Stimulated activated CD4-positive, alpha-beta T cell treated with anti-CD3 and anti-CD28 coated beads, Interleukin-4, amount 100 ng/mL, for 1 hour (primary cell): ENCODE measurements at places on chromosomes 13 and 19.
A peak's percentile ranks its signal among the peaks of the same experiment; 100 is the strongest.

- no peak for DNase-seq
Observed at GRCh38 chr19:8393871-8394250, 3.7 kb downstream of the RAB11B start.

DNA sequence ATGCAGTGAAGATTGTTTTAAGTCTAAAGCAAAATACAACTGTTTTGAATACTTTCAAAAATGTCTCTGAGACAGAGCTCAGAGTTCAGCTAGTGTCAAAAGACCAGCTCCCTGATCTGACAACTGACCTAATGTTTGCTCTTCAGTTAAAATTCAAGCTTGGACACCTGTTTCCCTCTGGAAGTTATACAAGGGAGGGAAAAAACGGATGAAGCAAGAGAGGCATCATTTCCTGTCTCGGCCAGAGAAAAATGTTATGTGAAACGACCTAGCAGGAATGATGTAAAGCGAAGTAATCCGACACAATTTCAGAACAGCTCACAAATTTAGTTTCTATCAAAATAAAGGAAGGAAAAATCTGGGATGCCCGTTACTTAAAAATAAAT, 59.4 kb downstream of the ZAR1L start:
- no peak for DNase-seq

GRCh38 chr19:49417088-49417487, 6.2 kb downstream of the PTH2 start:
- no peak for DNase-seq

DNA sequence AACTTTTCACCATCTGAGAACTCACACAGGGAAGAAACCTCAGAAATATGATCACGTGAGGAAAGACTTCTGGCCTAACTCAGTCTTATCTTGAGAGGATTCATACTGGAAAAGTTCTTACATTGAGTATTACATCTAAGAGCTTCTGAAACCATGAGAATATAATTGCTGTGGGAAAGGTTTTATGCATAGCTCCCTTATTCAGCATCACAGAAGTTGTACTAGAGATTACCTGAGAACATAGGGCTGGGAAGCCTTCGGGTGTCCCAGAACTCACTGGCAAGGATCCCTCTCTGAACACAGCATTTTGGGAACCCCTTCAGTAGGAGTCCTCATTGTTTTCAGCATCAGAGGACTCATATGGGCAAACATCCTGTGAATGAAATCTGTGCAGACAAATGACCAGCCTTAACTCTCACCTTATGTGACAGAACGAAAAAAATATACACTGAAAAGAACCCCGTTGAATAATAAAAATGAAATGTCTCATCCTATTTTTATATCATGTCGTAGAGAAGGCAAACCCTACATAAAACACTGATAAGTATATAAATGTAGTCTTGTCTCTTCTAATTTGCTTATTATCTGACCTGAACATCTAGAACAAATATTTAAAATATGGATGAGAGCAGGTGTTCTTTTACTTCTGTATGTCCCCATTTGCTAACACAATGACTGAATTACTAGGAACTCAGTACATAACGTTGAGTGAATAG, 14.2 kb downstream of the ZNF274 start:
- DNase-seq: no peak

DNA sequence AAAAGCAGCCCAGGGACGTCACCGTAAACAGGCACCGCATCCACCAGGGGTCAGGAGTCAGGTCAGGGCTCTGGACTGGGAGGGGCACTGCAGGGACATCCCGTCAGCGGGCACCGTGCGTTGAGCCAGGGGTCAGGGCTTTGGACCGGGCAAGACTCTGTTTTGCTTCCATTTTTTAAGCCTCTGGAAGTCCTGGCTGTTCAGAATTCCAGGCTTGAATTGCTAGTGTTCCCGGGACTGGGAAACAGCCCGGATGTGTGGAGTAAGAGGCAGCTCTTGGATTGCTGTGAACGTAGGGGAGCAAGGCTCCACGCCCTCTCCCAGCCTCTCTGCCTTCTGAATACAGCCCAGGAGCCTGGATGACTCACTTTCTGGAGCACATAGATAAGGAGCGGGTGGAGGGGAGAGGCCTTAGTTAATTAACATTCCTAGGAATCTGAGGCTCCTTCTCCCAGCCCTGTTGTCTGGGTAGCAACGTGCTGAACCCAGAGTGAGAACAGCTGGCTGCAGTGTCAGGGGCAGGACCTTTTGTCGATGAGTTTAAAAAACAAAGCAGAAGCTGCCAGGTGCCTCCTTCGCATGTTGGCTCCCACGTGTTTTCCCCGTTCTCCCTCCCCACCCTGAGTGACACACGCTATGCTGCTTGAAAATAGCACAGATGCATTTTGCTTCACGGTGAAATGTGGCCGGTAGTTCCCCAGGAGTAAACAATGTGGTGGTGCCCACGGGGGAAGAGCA, 21.9 kb downstream of the ATP11A start:
- DNase-seq: no peak

DNA sequence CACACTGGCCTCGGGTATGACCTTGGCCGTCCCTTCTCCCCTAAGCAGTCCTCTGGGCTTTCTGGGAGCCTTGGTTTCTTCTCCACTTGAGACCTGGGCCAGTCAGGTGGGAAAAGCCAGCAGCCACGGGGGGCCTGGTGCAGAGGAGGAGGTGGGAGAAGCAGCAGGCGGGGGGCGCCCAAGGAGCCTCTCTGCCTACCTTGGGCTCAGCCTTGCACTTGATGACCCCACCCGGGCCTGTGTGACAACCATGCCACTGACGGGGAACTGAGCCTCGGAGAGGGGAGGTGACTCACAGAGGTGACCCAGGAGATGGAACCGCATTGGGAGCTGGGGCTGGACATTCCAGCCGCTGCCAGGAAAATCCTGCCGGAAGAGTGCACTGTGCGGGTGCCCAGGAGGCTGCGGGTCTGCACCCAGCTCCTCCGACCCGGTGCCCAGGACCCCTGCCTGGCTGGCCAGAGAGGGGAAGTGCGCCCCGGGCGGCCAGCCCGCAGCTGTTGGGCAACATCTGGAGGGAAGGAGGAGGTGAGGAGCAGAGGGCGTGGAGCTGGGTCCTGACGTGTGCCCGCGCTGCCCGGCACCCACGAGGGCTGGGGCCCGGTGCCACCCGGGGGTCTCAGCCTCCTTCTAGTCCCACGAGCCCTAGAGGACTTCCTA, 23.4 kb upstream of the SLC7A10 start:
- DNase-seq: no peak

GRCh38 chr19:14006766-14007562, 844 bp upstream of the RFX1 start:
- DNase-seq: no peak

DNA sequence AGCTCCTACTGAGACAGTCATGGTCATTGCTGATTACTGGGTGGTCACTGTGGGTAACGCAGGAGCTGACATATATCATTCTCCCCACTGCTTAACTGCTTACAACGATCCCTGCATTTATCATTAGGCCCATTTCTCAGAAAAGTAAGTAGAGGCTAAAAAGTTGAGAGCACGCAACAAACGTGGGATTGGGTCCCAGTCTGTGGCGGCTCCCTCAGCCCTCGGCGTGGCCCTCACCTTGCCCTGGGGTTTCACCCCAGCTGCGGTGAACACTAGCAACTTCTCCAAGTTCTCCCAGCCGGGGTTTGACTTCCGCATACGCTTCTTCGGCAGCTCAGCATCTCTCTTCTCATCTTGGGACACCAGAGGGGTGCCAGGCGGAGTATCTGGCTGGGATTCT, 2.5 kb downstream of the PNKP start:
- DNase-seq: no peak

DNA sequence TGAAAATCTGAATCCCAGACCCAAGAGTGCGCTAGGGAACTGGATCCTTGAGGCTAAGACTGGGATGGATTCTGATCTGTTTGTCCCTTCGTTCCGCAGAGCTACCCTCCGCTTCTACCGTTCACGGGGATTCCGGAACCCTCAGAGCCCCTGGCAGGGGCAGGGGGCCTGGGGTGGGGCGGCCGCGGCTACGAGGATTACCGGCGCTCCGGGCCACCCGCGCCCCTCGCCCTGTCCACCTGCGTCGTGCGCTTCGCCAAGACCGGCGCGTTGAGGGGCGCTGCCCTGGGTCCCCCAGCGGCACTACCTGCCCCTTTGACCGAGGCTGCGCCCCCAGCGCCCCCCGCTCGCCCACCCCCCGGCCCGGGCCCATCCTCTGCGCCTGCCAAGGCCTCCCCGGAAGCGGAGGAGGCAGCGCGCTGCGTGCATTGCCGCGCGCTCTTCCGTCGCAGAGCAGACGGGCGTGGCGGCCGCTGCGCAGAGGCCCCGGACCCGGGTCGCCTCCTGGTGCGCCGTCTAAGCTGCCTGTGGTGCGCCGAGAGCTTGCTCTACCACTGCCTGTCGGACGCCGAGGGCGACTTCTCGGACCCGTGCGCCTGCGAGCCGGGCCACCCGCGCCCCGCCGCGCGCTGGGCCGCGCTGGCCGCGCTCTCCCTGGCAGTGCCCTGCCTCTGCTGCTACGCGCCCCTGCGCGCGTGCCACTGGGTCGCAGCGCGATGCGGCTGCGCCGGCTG, 7.1 kb downstream of the SPRED3 start:
- peak; percentile 62 for DNase-seq

- no peak for DNase-seq
Observed at GRCh38 chr13:73571376-73571775, 512.6 kb downstream of the KLF5 start.

DNA sequence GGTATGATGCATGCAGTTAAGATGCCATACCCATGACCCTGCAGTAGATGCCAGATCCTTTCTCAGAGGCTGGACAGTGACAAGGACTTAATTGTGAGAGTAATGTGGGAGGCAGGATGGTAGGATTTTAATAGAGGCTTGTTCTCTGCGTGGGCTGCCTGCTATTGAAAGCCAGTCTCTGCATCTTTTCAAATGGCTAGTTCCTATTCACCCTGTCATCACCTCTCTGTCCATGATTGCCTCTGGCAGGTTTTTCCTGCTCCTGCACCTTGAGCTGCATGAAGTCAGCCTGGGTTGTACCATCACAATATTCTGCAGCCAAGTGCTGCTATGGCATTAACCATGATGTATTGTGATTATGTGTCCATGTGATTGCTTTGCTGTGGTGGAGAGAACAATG, 440.5 kb downstream of the ITGBL1 start:
- DNase-seq: no peak

- no peak for DNase-seq
Observed at GRCh38 chr13:60351855-60352615, 45.0 kb upstream of the TDRD3 start.

DNA sequence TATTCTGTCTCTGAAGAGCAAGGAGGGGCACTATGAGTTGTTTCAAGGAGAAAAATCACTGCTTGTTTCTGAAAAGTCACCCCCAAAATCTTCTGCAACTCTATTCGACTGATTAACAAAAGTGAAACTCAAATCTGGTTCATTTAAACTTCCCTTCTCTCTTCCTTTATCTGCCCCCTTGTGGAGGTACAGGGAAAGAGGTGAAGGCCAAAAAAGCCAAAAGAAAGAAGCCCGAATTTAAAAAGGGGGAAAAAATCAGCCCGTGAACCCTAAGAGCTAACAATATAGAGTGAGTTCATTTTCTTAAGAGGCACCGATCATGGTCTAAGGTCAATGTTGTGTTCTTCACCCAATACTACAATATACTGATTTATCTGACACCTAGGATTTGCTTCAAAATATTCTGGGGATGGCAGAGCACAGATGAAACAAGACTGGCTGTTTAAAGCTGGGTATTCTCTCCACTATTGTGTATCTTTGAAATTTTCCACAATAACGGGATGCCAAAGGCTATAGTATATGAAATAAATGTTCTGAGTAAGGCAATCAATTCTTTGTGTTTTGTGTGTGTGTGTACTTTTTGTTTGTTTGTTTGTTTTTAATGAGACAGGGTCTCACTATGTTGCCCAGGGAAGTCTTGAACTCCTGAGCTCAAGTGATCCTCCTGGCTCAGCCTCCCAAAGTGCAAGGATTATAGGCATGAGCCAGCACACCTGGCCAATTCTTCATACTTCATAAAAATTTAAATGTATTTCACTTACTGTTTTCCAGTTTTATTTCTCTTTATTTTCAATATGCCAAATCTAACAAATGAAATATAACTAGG, 55.0 kb upstream of the EEF1AKMT1 start:
- no peak for DNase-seq

GRCh38 chr13:27783111-27783510, 9.2 kb upstream of the GSX1 start:
- no peak for DNase-seq

DNA sequence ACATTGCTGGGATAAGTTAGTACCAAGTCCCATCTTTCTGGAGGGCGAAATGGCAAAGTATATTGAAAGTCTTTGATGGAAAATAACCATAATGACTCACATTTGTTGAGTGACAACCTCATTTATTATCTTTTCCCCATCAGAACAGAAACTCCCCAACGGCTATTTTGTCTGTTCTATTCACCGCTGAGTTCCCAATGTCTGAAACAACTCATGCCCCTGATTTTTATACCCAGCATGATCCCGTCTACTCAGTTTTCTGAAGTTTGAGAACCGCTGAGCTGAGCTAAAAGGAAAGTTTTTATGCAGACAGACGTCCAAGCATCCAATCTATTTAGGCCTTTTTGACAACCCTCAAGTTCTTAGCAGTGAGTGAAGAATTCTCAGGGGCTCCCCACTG, 7.8 kb upstream of the TINCR start:
- DNase-seq: no peak

GRCh38 chr19:29771708-29772414, 39.9 kb upstream of the CCNE1 start:
- DNase-seq: peak; percentile 37

DNA sequence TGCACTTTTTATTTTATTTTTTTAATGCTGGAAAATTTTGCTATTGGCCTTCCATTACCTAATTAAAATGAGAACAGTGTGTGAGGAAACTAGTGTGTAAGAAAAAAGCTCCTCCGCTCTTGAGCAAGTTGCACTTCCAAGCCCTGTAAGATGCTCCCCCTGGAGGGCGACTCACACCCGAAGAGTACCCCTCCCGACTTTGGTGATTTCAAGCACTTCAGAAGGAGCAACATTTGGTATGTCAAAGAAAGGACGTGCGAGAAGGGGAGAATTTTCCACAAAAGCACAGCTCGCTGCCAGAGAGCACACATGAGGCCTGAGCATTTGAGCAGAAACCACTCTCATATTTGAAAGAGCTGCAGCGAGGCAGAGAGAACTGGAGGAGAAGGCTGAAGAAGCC, 504.4 kb downstream of the FGF9 start:
- DNase-seq: no peak

DNA sequence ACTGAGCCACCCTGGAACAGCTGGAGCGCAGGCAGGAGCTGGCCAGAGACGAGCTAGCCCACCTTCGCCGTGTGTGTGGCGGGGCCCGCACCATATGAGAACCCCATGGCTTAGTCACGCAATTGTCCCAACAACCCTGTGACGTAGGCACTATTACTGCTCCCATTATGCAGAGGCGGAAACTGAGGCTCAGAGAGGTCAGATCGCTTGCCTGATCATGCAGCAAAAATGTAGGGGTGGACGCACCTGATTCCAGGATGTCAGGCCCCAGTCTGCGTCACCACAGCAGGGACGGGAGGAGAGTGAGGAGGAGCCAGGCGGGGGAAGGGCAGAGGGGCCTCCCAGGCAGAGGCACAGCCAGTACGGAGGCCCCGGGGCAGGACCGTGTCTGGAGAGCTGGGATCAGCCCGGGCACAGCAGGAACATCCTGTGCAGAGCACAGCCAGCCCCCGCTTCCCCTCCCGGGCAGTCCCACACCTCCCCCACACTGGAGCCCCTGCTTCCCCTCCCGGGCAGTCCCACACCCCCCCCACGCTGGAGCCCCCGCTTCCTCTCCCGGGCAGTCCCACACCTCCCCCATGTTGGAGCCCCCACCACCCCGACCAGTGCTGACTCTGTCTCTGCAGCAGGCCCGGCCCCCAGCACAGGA, 16.7 kb downstream of the PIP5K1C start:
- no peak for DNase-seq
